ENCODE measurements at places on chromosomes 4 and X.

DNA sequence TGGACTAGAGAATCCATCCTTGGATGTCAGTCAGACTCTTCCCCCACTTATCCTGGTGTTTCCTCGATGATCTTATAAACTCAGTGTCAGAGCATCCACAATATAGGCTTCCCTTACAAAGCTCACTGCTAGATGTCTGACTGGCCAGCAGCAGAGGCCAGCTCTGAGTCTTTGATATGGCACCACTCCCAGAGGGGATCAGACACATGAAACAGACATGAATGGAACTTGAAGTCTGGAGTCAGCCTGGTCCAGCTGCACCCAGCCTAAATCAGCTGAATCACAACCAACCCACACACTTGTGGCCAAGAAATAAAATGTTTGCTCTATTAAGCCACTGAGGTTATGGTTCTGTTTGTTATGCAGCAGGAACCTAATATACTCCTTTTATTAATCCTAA is 129.6 kb upstream of the MED14 start:
- H3K36me3 ChIP-seq = no peaks in the 10 kb centered on the region
- no peak overlapping the region for H3K4me3 ChIP-seq
- no peak for DNase-seq
- H3K4me1 ChIP-seq = no peaks in the 10 kb centered on the region
- H3K27me3 ChIP-seq = peaks cover 9% of the 10 kb centered on the region

DNA sequence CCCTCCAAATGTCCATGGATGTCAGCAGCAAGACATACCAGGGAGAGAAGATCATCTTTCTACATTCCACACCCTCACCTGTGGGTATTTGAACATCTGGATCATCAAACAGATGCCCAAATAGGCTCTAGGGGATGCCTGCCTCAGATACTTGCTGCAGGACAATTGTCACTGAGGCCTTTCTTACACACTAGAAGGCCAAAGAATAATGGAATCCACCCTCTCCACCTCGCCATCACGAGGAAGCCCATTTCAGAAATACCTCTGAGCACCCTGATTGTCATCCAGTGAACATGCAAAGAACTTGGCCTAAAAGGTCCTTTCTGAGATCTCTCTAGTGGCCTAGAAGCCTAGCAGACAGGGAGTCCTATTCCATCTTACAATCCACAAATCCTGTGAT is 6.9 kb upstream of the KIAA1210 start:
- H3K4me3 ChIP-seq = no peak overlapping the region
- no peak for DNase-seq
- H3K27me3 ChIP-seq = peaks cover 2% of the 10 kb centered on the region
- H3K4me1 ChIP-seq = no peaks in the 10 kb centered on the region

GRCh38 chr4:188015025-188015940 is 19.7 kb downstream of the ZFP42 start:
- no peaks in the 10 kb centered on the region for H3K27me3 ChIP-seq
- no peak overlapping the region for H3K4me3 ChIP-seq
- no peaks in the 10 kb centered on the region for H3K36me3 ChIP-seq
- no peak for DNase-seq

- no peak overlapping the region for H3K27ac ChIP-seq
- peaks cover 10% of the 10 kb centered on the region for H3K27me3 ChIP-seq
- H3K36me3 ChIP-seq = peaks cover 25% of the 10 kb centered on the region
- no peak for DNase-seq
Measured at GRCh38 chr4:185213877-185214276, 4.5 kb downstream of the SNX25 start.

DNA sequence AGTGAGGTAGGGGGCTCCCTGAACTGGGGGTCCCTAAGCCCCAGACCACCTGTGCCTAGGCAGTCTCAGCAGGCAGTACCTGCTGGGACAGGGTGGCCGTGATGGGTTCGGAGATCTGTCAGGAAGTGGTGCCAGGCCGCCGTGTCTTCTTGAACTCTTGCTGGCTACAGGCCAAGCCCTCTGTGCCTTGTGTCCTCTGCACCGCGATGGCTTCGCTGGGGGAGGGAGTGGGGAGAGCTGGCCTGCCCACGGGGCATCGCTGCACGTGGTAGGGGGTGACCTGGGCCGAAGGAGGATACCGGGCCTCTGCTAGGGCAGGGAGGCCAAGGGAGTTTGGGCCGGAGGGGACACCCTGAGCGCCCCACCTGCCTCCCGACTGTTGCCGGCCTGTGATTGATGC is 96.7 kb upstream of the NKX1-1 start:
- no peak for DNase-seq
- no peaks in the 10 kb centered on the region for H3K36me3 ChIP-seq
- H3K4me3 ChIP-seq = no peak overlapping the region
- no peaks in the 10 kb centered on the region for H3K4me1 ChIP-seq

- H3K4me3 ChIP-seq = no peak overlapping the region
- no peak for DNase-seq
- H3K36me3 ChIP-seq = no peaks in the 10 kb centered on the region
- peaks cover 24% of the 10 kb centered on the region for H3K27me3 ChIP-seq
- H3K4me1 ChIP-seq = no peaks in the 10 kb centered on the region
Measured at GRCh38 chr4:108749119-108749518, 13.7 kb downstream of the ETNPPL start.

DNA sequence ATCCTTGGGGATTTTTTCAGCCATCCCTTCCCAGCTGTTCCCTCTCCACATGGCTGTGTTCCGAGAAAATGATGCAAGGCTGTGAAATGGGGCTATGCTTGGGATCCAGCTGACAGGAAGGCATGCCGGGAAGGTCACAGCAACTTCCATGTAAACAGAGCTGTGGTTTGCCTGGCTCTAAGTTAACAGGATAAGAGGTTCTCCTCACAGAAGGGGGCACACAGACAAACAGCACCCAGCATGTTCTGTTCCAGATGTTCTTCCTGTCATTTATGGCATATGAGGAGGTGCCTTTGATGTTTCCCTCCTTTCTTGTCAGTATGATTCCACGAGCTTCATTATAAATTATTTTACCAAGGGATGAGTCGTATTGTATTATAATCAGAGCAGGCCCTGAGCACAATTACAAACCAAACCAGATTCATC is 220.7 kb downstream of the ANTXR2 start:
- H3K27ac ChIP-seq = no peak overlapping the region
- H3K36me3 ChIP-seq = no peaks in the 10 kb centered on the region
- no peak for DNase-seq
- no peaks in the 10 kb centered on the region for H3K4me1 ChIP-seq

DNA sequence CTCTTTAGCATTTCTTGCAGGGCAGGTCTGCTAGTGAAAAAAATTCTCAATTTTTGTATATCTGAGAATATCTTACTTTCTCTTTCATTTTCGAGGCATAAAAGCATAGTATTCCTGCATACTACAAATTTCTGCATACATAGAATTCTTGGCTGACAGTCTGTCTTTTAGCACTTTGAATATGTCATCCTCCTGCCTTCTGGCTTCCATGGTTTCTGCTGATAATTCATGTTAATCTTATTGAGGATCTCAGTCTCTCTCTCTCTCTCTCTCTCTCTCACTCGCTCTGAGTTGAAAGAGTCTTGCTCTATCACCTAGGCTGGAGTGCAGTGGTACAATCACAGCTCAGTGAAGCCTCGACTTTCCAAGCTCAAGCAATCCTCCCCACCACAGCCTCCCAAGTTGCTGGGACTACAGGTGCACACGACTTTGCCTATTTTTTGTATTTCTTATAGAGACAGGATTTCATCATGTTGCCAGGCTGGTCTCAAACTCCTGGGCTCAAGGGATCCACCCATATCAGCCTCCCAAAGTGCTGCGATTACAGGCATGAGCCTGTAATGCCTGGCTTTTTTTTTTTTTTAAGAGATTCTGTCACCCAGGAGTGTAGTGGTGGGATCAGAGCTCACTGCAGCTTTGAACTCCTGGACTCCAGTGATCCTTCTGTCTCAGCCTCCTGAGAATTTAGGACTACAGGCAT is 161.3 kb downstream of the FNIP2 start:
- no peak overlapping the region for H3K27ac ChIP-seq
- peak overlapping the region; percentile 18 for H3K4me3 ChIP-seq
- no peaks in the 10 kb centered on the region for H3K27me3 ChIP-seq
- H3K4me1 ChIP-seq = peaks cover 16% of the 10 kb centered on the region
- H3K36me3 ChIP-seq = no peaks in the 10 kb centered on the region

- H3K27ac ChIP-seq = no peak overlapping the region
- no peak for DNase-seq
- peaks cover 5% of the 10 kb centered on the region for H3K4me1 ChIP-seq
- H3K27me3 ChIP-seq = no peaks in the 10 kb centered on the region
Measured at GRCh38 chr4:10879411-10880110, 195.0 kb upstream of the CLNK start.

GRCh38 chr4:19194672-19195071 is 1057.0 kb upstream of the SLIT2 start:
- H3K27ac ChIP-seq = no peak overlapping the region
- no peak for DNase-seq
- no peaks in the 10 kb centered on the region for H3K27me3 ChIP-seq

GRCh38 chr4:24849756-24850155 is 54.4 kb downstream of the SOD3 start:
- no peak overlapping the region for H3K4me3 ChIP-seq
- no peaks in the 10 kb centered on the region for H3K27me3 ChIP-seq
- DNase-seq = no peak

DNA sequence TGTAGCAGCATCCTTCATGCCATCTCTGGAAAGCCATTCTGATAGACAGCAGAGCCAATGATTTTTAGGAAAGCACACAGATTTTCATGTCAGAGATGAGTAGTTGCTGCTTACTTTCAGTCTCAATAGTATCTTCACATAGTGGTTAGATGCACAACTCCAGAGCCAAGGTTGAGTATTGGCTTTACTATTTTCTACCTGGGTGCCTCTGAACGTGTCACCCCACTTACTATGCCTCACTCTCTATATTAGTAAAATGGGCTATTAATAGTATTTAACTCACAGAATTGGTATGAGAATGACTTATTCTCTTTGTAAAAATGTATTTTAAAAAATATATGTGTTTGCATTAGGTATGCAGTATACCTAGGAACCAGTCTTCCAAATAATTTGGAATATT is 108.8 kb upstream of the STIM2 start:
- peaks cover 21% of the 10 kb centered on the region for H3K4me1 ChIP-seq
- H3K27ac ChIP-seq = no peak overlapping the region
- H3K27me3 ChIP-seq = peaks cover 5% of the 10 kb centered on the region
- H3K4me3 ChIP-seq = no peak overlapping the region

GRCh38 chr4:70651864-70652506 is 14.3 kb downstream of the JCHAIN start:
- peaks cover 24% of the 10 kb centered on the region for H3K27me3 ChIP-seq
- no peaks in the 10 kb centered on the region for H3K36me3 ChIP-seq

DNA sequence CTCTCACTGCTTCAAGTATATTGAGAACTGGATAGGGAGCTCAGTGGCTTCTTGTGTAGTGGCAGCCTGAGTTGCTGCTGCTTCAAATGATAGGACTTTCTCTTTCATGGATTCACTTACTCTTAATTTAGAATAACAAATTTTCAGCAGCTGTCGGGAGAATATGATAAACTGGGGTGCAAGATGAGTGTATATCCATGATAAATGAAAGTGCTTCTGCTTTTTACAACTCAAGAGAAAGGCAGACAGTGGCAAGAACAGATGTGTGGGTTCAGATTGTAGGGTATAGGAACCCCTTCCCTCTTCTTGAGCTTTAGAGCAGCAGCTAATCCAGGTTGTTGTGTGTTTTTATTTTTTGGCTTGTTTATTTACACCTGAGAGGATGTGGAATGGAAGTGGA is 1.0 kb downstream of the SH3BGRL start:
- peaks cover 23% of the 10 kb centered on the region for H3K36me3 ChIP-seq
- H3K27me3 ChIP-seq = no peaks in the 10 kb centered on the region
- H3K4me1 ChIP-seq = peaks cover 38% of the 10 kb centered on the region

DNA sequence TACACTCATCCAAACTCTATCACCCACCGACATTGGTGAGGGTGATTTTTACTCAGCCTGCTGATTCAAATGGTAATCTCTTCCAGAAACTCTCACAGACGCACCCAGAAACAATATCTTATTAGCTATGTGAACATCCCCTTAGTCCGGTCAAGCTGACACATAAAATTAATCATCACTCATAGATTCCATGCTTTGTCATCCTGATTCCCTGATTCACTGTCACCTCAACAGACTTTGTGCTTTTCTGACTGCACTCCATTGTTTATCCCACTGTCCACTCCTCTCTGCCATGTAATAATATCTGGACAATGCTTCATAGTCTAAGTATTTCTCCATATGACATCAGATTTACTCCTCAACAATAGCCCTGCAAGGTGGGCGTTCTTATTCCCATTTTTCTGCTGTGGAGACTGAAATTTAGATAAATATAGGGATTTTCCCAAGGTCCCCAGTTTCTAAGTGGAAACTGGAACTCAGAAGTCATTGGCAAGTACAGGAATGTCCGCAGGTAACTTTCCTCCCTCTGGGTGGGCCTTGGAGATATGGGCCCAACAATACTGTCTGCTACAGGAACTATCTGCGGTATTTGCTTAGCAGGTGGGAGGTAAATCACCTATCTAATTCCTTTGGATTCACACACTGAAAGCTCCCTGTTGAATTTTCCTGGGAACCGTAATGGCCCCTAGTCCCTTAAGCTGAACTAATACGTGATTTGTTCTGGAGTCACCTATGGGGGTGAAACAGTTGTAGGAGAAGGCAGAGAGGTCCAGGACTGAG is 228.6 kb upstream of the BCOR start:
- H3K36me3 ChIP-seq = no peaks in the 10 kb centered on the region
- no peaks in the 10 kb centered on the region for H3K27me3 ChIP-seq
- H3K27ac ChIP-seq = no peak overlapping the region
- H3K4me3 ChIP-seq = no peak overlapping the region

DNA sequence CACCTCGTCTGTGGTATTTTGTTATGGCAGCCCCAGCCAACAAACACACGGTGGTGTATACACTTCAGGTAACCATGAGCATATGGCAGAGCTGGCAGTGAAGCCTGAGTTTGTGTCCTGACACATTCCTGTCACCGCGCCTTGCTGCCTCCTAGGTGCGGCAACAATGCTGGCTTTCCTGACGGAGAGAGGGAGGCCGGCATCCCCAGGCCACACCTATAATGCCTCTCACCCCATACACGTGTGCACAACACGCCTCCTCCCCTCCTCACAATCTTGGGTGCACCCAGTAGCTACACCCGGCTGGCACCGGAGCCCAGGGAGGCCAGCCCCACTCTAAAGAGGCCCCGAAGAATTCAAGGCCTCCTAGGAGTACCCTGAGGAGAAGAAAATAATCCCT is 158.5 kb downstream of the NSUN7 start:
- H3K4me3 ChIP-seq = no peak overlapping the region
- H3K27ac ChIP-seq = peak overlapping the region; percentile 85
- no peak for DNase-seq
- H3K4me1 ChIP-seq = peaks cover 21% of the 10 kb centered on the region
- no peaks in the 10 kb centered on the region for H3K27me3 ChIP-seq
- no peaks in the 10 kb centered on the region for H3K36me3 ChIP-seq

GRCh38 chrX:119181491-119181890 is 53.9 kb upstream of the KIAA1210 start:
- DNase-seq = no peak
- H3K27me3 ChIP-seq = no peaks in the 10 kb centered on the region
- no peak overlapping the region for H3K27ac ChIP-seq
- H3K4me1 ChIP-seq = no peaks in the 10 kb centered on the region
- H3K4me3 ChIP-seq = no peak overlapping the region

- no peaks in the 10 kb centered on the region for H3K36me3 ChIP-seq
- no peaks in the 10 kb centered on the region for H3K4me1 ChIP-seq
- no peak overlapping the region for H3K27ac ChIP-seq
Measured at GRCh38 chr4:53233114-53233795, 132.6 kb downstream of the SCFD2 start.

Measured in activated T-helper 2 cell treated with anti-CD3 and anti-CD28 coated beads, Interferon-gamma antibody, Interleukin-2, Interleukin-4, amounts not matched to agents 10 μg/mL and 5 μg/mL and 100 μg/mL, durations not matched to agents 14 hours and 24 hours and 36 hours (primary cell).